ENCODE measurements at places on chromosomes 5 and 9.

- no peak overlapping the region for H3K4me3 ChIP-seq
- no peak overlapping the region for H3K27ac ChIP-seq
- no peaks in the 10 kb centered on the region for H3K4me1 ChIP-seq
- H3K36me3 ChIP-seq: no peaks in the 10 kb centered on the region
These were observed 12.2 kb downstream of the CDH18 start for GRCh38 chr5:19975795-19976194.

DNA sequence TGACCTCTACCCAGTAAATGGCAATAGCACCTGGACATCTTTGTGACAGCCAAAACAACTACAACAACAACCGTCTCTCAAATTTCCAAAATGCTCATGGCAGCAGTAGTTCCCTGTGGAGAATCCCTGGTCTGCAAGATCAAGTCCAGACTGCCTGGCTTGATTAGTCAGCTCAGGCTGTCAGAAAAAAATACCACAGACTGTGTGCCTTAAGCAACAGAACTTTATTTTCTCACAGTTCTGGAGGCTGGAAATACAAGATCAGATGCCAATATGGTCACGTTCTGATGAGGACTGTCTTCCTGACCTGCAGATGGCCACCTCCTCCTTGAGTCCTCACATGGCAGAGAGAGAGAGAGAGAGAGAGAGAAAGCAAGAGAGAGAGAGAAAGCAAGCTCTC lies 52.3 kb upstream of the MOCS2 start:
- no peak for DNase-seq
- no peaks in the 10 kb centered on the region for H3K36me3 ChIP-seq
- no peaks in the 10 kb centered on the region for H3K27me3 ChIP-seq
- H3K27ac ChIP-seq: no peak overlapping the region
- H3K4me3 ChIP-seq: no peak overlapping the region

DNA sequence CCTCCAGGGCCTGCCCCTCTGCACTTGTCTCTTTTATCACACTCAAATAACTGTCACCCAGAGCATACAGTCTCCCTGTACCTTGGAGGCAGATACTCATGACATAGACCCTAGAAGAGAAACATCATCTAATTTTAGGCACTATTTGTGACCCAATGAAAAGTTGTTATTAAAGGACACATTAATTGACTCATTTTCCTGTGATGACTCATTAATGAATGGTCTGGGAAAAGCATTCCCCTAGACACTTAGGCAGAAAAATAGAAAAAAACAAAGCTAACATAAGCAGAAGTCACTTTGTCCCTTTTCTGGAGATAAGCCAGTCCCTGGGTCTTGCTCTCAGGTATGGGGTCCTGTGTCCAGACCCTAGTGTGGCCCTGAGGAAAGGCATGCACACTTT lies 15.0 kb downstream of the TRPC7 start:
- H3K27ac ChIP-seq: no peak overlapping the region
- H3K4me1 ChIP-seq: no peaks in the 10 kb centered on the region
- no peaks in the 10 kb centered on the region for H3K36me3 ChIP-seq
- no peak overlapping the region for H3K4me3 ChIP-seq
- no peaks in the 10 kb centered on the region for H3K27me3 ChIP-seq
- no peak for DNase-seq

- H3K36me3 ChIP-seq: no peaks in the 10 kb centered on the region
- H3K4me3 ChIP-seq: no peak overlapping the region
- no peak for DNase-seq
- no peak overlapping the region for H3K27ac ChIP-seq
- no peaks in the 10 kb centered on the region for H3K27me3 ChIP-seq
- H3K4me1 ChIP-seq: no peaks in the 10 kb centered on the region
These were observed 103.3 kb downstream of the ARHGEF28 start for GRCh38 chr5:73729329-73729728.

GRCh38 chr5:71836084-71836483 lies 117.0 kb downstream of the CARTPT start:
- H3K4me3 ChIP-seq: no peak overlapping the region
- no peak for DNase-seq
- H3K27me3 ChIP-seq: no peaks in the 10 kb centered on the region
- no peaks in the 10 kb centered on the region for H3K36me3 ChIP-seq

- peak overlapping the region; percentile 26 for H3K27ac ChIP-seq
- DNase-seq: no peak
- H3K36me3 ChIP-seq: peaks cover 18% of the 10 kb centered on the region
- H3K27me3 ChIP-seq: no peaks in the 10 kb centered on the region
- H3K4me1 ChIP-seq: peaks cover 79% of the 10 kb centered on the region
These were observed 22.2 kb downstream of the TNFSF8 start for GRCh38 chr9:114908104-114908622.

- no peaks in the 10 kb centered on the region for H3K27me3 ChIP-seq
- H3K4me1 ChIP-seq: peaks cover 17% of the 10 kb centered on the region
- no peak overlapping the region for H3K27ac ChIP-seq
- H3K36me3 ChIP-seq: peaks cover 34% of the 10 kb centered on the region
- no peak for DNase-seq
- H3K4me3 ChIP-seq: no peak overlapping the region
These were observed 13.2 kb downstream of the TUT7 start for GRCh38 chr9:86341007-86341491.

DNA sequence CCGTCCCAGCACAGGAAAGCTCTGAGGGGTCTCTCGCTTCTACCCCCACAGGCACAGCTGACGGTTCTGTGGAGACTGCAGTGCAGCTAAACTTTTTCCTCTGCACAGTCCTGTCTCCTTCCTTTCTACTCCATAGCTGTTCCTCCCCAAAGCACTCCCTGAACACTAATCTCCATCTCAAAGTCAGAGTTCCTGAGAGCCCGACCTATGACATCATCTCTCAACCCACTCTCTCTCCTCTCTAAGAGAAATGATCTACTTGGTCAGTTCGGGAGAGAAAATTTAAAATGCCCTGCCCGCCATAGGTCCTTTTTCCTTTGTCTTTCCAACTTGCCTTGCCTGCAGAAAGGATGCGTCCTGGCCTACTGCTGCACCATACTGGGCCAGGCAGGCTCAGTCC lies 90.6 kb downstream of the FANCC start:
- H3K27ac ChIP-seq: no peak overlapping the region
- H3K4me1 ChIP-seq: no peaks in the 10 kb centered on the region
- H3K4me3 ChIP-seq: no peak overlapping the region
- no peaks in the 10 kb centered on the region for H3K27me3 ChIP-seq
- no peaks in the 10 kb centered on the region for H3K36me3 ChIP-seq

GRCh38 chr5:137636830-137637714 lies 98.8 kb downstream of the KLHL3 start:
- H3K27me3 ChIP-seq: no peaks in the 10 kb centered on the region
- no peak for DNase-seq
- no peaks in the 10 kb centered on the region for H3K36me3 ChIP-seq
- no peak overlapping the region for H3K4me3 ChIP-seq
- H3K4me1 ChIP-seq: no peaks in the 10 kb centered on the region

DNA sequence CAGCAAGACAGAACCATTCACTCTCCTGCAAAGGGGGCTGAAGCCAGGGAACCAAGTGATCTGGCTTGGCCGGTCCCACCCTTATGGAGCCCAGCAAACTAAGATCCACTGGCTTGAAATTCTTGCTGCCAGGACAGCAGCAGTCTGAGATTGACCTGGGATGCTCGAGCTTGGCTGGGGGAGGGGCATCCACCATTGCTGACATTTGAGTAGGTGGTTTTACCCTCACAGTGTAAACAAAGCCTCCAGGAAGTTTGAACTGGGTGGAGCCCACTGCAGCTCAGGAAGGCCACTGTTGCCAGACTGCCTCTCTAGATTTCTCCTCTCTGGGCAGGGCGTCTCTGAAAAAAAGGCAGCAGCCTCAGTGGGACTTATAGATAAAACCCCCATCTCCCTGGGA lies 60.5 kb downstream of the TNFSF8 start:
- peaks cover 18% of the 10 kb centered on the region for H3K4me1 ChIP-seq
- H3K36me3 ChIP-seq: no peaks in the 10 kb centered on the region
- no peak overlapping the region for H3K27ac ChIP-seq
- no peak for DNase-seq
- H3K4me3 ChIP-seq: peak overlapping the region; percentile 43
- H3K27me3 ChIP-seq: no peaks in the 10 kb centered on the region

DNA sequence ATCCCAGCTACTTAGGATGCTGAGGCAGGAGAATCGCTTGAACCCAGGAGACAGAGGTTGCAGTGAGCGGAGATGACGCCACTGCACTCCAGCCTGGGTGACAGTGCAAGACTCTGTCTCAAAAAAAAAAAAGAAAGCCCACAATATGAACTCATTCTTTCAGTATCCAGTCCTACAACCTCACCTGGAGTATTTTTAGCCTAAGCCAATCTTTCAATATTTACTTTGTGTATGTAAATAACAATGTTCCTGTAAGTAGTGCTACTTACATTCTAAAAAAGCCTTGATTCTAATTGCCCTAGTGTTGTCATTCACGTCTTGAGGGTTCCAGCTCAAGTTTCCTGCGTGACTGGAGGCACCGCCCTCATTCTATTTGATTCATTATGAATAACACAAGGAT lies 62.0 kb downstream of the BHMT start:
- no peaks in the 10 kb centered on the region for H3K27me3 ChIP-seq
- no peak overlapping the region for H3K4me3 ChIP-seq
- DNase-seq: no peak
- no peaks in the 10 kb centered on the region for H3K36me3 ChIP-seq
- H3K4me1 ChIP-seq: no peaks in the 10 kb centered on the region
- H3K27ac ChIP-seq: no peak overlapping the region

GRCh38 chr5:160492565-160492964 lies 70.9 kb downstream of the PTTG1 start:
- H3K4me3 ChIP-seq: no peak overlapping the region
- H3K27ac ChIP-seq: no peak overlapping the region
- no peaks in the 10 kb centered on the region for H3K4me1 ChIP-seq
- no peaks in the 10 kb centered on the region for H3K27me3 ChIP-seq
- no peak for DNase-seq

- peaks cover 19% of the 10 kb centered on the region for H3K4me1 ChIP-seq
- no peak for DNase-seq
- no peaks in the 10 kb centered on the region for H3K27me3 ChIP-seq
- no peak overlapping the region for H3K4me3 ChIP-seq
- H3K36me3 ChIP-seq: no peaks in the 10 kb centered on the region
These were observed 18.5 kb upstream of the ERMP1 start for GRCh38 chr9:5851445-5851844.

DNA sequence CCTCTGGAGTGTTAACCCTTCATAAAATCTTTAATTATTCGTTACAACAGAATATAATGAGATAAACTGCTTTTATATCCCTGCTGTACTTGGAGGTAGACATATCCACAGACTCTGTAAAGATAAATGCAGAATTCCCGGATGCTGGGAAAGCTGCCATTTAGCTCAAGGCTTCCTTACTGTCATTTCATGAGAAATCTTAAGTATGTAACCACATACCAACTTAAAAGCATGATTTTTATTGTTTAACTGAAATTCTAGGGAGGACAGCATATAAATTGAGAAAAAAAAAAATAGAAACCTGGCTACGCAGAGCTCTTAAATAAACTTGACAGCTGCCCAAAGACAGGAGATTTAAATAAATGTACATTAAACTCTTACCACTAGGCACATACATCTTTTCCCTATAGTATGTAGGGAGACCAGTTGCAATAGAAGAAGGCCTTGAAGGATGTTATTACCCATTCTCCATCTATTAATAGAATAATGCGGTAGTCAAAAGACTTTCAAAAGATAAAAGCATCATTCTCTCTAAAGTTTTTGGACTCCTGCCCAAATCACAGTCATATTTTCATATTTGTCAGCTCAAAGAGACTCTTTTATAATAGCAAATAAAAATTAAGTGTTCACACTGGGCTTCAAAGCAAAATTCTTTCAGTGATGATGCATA lies 373.8 kb downstream of the NDUFS4 start:
- no peak for DNase-seq
- no peak overlapping the region for H3K27ac ChIP-seq
- H3K4me1 ChIP-seq: no peaks in the 10 kb centered on the region

DNA sequence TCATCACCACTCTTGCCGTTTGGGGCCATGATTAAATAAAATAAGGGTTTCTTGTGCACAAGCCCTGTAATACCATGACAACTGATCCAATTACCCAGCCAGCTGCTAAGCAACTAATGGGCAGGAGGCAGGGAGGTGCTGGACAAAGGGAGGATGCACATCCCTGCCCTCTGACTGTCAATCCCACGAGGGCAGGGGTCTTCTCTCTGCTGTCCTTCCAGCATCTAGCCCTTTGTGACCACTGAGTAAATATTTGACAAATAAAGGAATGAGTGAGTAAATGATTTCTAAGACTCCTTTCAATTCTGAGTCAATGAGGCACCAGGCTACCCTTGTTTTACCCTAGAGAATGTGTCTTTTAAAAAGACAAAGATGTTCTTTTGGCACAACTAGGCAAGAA lies 247.1 kb downstream of the SYK start:
- H3K27me3 ChIP-seq: peaks cover 8% of the 10 kb centered on the region
- no peaks in the 10 kb centered on the region for H3K36me3 ChIP-seq
- H3K27ac ChIP-seq: no peak overlapping the region

- peak; percentile 6 for DNase-seq
- H3K4me3 ChIP-seq: peak overlapping the region; percentile 80
- peaks cover 34% of the 10 kb centered on the region for H3K4me1 ChIP-seq
- H3K36me3 ChIP-seq: no peaks in the 10 kb centered on the region
These were observed 478 bp downstream of the TEX10 start for GRCh38 chr9:100352201-100352726.

DNA sequence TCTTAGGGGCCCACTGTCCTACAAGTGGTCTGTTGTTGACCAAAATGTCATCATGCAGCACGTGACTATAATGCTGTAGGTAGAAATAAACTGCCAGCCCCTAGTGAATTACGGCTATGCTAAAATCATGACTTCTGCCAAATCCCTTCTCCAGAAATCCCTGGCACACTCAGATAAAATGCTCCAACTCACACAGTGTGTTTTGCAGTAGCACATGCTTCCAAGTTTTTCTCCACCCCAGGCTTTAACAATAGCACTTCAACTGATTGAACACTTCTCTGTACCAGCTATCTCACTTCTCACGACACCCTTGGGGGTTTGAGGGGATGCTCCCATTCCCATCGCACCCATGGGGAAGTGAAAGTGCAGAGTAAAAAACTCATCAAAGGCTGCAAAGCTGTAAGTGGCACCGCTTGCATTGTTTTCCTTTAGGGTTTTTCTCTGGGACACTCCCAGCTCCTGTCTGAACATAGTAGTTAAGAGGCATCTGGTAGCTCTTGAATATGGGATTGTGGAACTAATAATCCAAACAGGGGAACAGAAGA lies 151.0 kb upstream of the SLC24A2 start:
- no peak overlapping the region for H3K4me3 ChIP-seq
- H3K27me3 ChIP-seq: no peaks in the 10 kb centered on the region
- DNase-seq: no peak
- H3K36me3 ChIP-seq: no peaks in the 10 kb centered on the region
- H3K27ac ChIP-seq: no peak overlapping the region
- no peaks in the 10 kb centered on the region for H3K4me1 ChIP-seq

GRCh38 chr5:44199408-44199807 lies 189.8 kb downstream of the FGF10 start:
- no peak overlapping the region for H3K4me3 ChIP-seq
- H3K4me1 ChIP-seq: no peaks in the 10 kb centered on the region
- no peak for DNase-seq

DNA sequence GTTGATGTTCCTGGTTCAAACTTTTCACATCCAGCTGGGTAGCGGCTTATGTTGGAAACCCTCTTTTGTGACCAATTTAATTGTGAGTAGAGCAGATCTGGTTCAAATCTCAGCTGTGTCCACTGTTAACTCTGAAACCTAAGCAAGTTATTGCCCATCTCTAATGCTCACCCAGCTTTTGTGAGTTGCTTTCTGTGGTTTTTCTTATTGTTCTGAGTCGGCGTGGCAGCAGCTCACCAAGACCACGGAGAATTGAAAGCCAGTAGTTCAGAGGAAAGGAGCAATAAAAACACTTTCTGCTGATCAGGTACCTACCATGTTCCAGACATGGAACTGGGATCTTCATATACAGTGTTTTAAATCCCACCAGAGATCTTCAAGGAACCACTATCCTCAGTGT lies 114.4 kb downstream of the DOCK2 start:
- H3K27ac ChIP-seq: no peak overlapping the region
- no peak overlapping the region for H3K4me3 ChIP-seq
- H3K36me3 ChIP-seq: peaks cover 61% of the 10 kb centered on the region
- H3K27me3 ChIP-seq: no peaks in the 10 kb centered on the region
- no peak for DNase-seq
